CD4-positive, alpha-beta T cell treated with Interleukin-1 beta for 1 hour (primary cell): ENCODE measurements at places on chromosomes 11 and 22.

DNA sequence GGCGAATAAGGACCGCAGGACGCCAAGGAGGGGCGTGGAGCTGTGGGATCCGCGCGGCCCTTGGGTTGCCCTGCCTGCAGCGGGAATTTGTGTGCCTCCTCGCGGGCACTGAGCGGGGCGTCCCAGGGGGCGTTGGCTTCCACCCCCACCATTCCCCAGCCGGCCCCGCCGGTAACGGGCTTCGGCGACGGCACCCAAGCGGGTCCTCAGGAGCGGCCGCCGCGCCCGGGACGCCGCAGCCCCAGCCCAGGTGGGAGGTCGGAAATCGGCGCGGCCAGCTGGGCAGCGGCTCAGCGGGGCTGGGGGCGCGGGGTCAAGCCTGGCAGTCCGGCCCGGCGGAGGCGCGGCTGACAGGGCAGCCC, 320 bp downstream of the CLTCL1 start:
- peak; percentile 8 for DNase-seq

DNA sequence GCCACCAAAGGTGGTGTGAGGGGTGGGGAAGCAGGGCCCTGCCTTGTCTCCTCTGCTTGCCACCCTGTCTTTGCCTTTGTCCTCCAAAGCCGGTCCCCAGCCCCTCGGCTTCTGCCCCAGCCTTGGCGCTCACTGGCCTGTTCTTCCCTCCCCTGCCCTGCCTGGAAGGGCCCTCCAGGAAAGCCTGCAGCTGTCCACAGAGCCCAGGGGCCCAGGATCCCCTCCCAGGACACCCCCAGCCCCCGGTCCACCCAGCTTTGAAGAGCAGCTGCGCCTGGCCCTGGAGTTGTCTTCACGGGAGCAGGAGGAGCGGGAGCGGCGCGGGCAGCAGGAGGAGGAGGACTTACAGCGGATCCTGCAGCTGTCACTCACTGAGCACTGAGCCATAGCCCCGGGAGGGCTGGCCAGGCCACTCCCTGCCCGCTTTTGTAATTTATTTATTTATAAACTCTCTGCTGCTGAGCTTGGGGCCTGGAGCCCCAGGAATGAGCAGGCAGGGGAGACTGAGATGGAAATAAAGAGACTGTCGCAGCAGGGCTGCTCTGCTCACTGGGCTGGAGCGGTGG, 1.3 kb upstream of the SSH3 start:
- no peak for DNase-seq

DNA sequence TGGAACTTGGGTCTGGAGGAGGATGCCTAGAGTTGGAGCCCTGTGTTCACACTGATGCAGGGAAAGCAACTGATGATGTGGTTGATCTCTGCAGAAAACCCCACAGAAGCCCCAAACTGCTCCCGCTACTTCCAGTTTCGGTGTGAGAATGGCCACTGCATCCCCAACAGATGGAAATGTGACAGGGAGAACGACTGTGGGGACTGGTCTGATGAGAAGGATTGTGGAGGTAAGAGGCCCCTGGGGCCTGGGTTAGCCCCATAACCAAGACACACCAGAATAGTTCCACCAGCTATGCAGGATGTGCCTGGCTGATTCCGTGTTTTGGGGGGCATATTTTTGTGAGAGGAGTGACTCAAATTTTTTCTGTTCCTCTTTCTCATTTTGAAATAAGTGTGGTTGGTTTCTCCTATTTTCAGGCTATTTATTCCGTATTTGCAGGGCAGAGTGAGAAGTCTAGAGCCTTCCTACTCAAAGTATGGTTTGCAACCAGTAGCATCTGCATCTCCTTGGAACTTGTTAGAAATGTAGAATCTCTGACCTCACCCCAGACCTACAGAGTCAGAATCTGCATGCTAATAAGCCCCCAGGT, 137.3 kb upstream of the SORL1-AS1 start:
- DNase-seq, result no peak

DNA sequence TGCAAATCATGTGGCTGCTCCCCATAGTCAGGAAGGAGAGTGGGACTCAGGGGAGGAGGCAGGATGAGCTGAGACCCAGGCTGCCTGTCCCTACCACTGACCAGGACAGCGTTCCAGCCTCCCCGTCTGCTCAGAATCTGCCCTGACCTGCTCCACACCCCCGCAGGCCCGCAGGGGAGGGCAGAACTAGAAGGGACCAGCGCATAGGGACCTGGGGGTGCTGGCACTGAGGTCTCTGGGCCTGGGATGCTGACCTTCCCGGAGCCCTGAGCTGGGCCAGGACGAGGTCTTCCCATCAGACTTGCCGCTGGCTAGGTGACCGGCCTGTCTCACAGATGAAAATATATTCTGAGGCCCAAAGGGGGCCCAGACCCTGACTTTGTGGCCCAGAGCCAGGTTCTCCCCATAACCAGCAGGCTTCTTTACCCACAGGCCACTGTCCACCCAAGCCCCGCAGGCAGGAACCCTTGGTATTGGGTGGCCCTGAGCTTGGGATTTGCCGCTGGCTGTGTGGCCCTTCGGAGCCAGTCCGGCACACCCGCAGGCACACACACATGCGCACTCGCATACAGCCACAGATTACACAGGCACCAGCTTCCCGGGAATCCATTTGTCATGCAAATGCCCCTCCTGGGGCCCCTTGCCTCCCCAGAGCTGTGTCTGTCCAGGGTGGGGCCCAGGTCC, 13.8 kb upstream of the PIM3 start:
- DNase-seq, result no peak

GRCh38 chr11:102393272-102393730, 46.3 kb downstream of the BIRC2 start:
- no peak for DNase-seq

- DNase-seq, result no peak
Observed at GRCh38 chr11:88683024-88683423, 345.5 kb upstream of the CTSC start.

DNA sequence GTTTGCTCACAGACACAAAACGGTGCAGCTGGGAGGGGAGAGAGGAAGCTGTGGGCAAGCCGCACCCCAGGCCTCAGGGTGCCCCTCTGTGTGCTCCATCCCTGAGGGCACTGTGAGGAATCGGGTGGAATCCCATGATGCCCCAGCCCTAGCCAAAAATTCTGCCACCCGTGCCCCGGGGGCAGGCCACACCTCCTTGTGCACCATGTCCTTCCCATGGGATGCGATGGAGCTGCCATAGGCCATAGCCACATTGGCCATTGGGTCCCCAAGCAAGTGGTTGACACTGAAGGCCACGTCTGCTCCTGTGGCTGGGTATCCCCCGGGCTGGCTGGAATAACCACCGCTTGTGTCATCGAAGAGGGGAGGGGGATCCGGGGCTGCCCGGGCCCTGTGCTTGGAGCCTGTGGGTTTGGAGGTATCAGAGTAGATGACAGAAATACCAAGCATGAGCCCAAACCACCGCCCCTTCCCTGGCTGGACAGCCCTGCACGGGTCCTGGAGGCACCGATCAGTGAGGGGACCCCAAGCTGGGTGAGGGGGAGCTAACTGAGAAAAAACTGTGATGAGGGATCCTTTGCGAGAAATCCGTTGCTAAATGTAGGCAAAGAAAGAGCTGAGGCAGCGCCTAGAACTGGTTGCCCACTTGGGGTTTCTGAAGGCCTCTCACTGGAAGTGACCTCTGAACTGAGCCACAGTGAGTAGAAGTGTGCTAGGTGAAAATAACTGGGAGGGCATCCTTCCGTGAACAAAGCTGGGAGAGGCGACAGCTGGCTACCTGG, 863 bp downstream of the YIF1A start:
- DNase-seq, result no peak

DNA sequence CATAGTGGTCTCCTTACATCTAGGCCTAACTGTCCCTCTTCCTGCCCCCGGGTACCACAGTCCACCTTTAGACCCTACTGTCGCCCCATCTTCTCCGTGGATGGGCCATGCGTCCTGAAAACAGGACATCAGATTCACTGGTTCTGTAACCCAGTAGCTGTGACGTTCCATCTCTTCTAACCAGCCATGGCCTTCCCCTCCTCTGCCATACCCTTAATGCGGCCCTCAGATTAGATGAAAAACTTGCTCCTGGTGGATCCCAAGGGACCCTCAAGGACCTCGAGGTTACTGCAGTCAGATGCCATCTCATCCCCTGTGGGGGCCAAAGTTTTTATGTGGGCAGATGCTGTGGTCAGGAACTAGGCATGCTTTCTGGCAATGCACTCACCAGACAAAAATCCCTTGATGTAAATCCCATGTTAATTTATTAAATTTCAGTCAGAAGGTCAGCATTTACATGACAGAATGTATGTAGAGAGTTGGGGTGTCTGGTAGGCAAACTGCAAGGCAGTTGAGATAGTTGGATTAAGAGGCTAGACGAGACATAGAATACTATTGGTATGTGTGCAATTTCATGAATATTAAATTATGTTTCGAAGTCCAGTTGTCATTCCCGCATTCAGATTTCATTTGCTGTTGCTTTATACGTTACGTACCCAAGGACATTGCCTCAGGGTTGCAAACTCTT, 64.3 kb downstream of the WNT11 start:
- no peak for DNase-seq

DNA sequence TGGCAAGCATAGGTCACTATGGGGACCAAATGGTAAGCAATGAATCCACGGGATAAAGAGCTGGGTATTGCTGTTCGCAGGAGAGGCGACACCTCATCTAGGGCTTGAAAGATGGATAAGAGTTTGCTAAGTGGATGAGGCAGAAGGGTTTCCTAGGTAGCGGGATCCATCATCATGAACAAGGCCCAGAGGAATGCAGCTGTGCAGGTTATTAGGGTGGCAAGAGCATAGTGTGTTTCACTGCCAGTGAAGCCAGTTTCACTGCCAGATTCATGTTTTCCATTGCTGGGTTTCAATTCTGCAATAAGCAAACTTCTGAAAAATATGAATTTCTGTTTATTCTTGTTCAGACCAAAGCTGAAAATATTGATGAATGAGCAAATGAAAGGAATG, 27.2 kb downstream of the WEE1 start:
- DNase-seq, result no peak

DNA sequence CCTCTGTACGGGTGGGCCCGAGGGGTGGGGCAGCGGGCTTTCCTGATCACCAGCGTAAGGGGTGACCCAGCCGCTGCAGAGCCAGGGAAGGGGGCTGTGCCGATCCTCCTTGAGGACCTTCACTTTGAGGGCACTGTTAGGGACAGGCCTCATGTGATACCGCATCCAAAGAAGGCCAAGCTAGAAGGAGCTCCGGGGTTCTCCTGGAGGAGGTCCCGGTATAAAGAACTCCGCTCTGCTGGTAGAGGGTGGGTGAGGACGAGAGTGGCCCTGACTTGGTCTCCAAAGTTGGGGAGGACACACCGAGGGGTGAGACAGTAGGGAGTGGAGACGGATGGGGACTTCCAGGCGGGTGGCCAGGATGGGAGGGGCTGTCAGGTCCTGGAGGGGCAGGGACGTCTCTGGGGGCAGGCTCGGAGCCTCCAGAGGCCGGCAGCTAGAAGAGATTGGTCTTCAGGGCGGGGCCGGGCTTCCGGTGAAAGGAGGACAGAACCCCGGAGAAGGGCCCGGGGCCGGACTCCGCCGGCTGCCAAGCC, 4.6 kb downstream of the PHOX2A start:
- no peak for DNase-seq

DNA sequence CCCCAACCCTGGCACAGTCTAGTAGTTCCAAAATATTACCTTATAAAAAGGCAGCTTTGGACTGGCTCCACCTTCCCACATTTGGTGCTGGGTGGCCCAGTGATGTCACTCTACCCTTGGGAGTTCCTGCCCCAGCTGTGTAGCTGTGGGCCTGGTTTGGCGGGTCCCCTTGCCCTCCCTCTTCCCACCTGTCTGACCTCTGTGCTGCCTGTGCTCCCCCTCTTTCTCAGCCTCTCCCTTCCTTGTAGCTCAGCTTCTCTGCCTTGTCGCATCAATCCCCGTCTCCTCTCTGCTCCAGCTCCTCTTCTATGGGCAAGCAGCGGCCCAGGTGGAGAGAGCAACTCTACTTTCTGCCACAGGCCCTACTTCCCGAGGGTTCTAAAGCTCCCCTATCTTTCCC, 54.6 kb downstream of the CHRDL2 start:
- DNase-seq, result no peak

DNA sequence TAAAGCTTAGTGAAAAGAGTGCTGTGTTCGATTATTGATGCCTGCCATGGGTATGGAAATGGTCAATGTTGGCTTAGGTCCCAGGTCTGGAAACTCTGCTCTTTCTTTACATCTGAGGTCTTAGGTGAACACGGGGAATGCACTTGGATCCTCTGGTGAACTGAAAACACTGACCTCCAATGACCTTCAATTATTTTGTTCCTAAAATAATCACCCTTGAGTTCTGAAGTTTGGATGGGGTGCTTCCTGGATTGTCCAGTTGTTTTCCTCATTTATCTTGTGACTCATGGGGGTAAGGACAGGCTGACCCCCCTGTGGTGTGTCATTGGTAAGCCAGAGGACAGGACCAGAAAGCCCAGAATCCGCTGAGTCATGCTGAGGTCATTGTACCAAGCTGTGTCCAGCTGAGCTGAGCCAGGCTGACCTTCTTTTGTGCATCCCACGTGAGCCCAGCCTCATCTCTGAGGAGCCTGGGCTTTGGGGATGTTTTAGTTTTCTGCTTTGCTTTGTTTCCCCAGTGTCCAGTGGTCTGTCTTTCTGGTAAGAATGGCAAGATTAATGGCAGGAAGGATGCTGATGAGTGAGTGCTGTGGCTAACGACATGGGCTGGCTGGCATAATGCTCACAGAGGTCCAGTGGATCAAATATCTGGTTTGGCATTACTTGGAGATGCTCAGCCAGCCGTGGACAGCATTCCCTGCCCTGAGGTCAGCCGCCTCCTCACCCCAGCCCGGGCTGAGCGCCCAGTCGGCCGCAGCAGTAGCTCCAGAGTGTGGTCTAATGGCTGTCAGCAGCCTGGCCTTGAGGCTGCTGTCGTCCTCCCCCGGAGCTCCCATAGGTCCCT, 35.6 kb downstream of the AMPD3 start:
- peak; percentile 16 for DNase-seq

DNA sequence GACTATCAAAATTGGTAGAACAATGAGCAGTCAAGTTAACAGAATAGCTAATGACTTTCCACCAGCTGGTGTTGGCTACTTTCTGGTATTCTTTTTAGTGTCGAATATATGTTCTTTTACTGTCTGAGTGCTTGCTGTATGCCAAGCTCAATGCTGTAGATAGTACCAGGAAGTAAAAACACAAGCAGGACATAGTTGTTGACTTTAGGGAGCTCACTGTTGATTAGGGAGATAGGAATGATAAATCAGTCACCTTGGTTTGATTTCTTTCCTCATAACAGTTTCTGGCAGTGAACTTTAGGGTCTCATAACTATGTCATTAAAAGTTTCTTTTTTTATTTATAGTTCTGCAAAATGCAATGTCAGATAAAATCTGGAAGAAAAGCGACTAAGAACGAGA, 9.0 kb downstream of the HMGXB4 start:
- no peak for DNase-seq

DNA sequence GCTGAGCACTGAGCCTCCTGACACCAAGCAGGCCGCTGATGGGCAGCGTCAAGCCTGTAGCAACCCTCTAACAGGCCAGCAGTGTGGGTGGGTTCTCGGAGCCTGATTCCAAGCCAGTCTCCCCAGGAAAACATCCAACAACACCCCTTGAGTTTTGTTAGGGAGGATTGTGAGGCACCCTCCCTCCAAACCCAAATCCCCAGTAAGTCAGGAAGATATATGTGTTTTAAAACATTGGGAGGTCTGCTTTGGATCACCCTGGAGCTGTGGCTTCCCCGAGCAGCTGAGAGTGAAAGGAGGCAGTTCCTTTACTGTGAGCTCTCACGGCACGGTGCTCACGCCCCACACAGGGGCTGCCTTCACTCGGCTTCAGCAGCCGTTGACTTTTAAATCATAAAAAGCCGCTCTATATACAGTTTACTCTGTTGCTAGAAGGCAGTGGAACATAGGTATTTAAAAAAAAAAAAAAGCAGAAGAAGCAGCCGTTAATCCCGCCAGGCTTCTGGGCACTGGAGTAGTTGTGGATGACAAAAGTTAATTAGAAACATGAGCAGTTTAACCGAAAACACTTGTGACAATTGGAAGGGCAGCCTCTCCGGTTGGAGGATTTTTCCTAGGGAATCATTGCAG, 218.6 kb downstream of the NAV2 start:
- DNase-seq, result no peak
